ENCODE measurements at places on chromosomes 5 and 9.

- no peak for DNase-seq
Observed at GRCh38 chr9:17476401-17476800, 102.5 kb upstream of the SH3GL2 start.

GRCh38 chr5:13662626-13663025, 281.9 kb downstream of the DNAH5 start:
- peak; percentile 73 for DNase-seq

GRCh38 chr5:6193310-6193709, 185.0 kb downstream of the MED10 start:
- no peak for DNase-seq

DNA sequence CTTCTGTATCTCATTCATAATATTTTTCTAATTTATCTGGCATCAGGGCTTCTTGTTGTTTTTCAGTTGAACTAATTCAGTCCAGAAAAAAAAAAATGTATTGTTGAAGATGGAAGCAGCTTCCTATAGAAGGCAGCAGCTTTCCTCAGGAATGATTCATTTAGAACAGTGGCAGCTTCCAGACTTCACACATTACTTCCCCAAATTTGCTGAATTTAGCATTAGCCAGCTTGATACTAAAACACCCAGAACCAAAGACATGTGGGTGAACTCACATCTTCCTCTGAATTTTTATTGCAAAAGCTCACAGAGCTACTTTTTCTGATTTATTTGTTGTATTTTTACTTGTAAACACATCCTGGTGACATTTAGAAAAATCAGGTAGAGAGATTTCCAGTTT, 53.8 kb downstream of the HCN1 start:
- no peak for DNase-seq
